Hematopoietic multipotent progenitor cell (in vitro differentiated cells): ENCODE measurements at places on chromosomes 3 and 15.

DNA sequence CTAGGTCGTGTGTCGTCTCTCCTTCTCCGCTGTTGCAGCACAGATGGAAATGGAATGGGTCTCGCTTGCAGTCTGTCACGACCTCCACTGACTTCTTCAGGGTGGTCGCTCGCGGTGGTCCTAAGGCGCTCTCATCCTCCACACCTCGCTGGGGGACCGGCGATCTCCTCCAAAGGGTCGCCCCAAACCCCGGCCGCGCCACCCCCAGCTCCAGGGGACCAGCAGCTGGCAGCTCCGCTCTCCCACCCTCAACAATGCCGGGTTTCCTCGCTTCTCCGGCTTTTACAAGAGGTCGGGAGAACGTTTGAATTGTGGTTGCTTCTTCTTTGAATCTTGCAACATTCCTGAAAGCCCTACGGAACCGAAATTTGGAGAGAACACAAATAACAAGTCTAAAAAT, 25.9 kb downstream of the SERP1 start:
- DNase-seq: no peak

DNA sequence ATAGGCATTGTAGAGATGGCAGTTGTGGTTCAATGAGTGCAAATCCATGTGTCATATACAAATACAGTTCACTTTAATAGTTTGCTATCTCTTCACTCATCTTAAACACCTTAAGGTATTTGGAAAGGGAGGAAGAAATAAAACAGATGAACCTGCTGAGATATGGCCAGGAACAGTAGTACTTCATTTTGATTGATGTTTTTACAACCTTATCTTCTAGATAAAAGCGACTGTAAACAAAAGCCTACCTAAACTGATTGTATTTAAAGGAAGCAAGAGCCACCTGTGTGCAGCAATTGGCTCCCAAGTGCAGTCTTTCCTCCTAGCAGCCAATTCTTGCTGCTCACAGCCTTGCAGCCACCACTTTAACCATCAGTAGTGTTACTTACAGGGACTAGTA, 217.7 kb downstream of the CDIN1 start:
- no peak for DNase-seq

DNA sequence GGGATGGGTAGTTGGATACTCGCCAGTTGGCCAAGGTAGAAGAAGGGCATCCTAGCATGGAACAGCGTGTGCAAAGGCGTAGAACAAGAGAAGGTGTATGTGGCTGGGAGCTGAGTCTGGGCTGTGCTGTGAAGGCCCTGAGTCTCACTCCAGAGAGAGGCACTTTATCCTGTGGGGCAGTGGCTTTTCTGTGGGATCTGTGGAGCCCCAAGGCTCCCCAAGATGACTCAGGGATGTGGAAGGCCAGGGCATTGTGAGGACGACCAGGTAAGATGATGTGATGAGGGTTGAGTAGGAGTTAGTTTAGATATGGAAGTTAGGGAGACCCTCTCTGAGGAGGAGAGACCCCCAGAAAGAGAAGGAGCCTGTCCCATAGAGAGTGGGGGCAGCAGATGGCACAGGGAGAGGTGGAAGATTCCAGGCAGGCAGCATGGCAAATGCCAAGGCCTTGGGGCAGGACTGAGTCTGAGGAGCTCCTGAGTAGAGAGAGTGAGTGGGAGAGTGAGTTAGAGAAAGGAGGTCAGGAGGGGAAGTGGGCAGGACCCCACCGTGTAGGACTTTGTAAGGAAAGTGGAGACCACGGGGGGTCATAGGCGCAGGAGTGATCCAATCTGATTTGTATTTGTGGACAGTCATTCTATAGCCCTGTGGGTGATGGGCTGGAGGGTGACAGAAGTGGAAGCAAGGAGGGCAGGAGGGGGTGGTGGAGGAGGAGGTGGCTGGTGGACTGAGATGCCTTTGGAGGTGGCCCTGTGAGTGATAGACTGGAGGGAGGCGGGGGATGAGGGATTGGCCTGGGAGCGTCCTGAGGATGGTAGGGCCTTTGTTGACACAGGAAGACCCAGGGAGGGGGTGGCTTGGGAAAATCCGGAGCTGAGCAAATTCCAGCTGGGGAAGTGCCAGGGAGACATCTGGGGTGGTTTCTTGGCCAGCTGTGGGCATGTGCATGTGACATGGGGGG, 50.3 kb downstream of the FBLN2 start:
- DNase-seq: no peak

DNA sequence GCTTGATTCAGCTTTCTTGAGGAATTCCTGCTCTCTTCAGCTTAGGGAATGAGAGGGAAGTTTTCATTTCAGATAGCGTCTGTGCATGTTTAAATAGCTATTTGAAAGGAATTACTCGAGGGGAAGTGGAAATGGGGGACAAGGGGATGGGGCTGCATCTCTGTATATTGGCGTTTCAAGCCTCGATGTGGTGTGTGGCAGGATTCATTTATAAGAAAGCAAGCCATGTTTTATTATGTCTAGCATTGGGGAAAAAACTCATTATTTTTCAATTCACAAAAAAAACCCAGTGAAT, 1.0 kb downstream of the ATP2C1 start:
- no peak for DNase-seq

DNA sequence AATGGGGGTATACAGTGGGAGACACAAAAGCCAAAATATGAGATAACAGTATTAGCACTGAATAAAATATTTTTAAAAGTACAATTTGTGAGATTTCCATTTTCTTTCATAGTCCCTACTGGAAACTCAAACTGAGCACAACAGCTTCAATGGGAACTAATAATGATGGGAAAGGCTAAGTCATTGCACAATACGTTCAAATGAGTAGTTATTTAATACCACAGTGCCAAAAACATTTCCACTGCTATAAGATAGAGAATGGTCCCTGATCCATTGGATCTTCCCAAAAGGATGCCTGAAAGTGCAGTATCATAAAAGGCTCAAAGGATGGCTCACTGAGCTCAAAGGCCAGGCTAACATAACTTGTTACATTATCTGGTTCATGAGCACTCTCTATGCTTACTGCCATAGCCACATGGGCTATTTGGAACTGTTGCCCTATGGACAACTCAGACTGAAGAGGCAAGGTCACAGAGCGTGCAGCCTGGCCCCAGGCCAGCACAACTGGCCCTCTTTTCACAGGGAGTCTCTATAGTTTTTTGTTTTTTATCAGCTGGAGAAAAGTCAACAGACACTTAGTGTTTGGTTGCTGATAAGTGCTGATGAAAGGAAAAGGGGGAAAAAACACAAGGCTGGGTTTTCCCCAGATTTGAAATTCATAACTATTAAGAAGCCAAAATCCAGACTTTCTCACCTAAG, 54.1 kb upstream of the PPIB start:
- peak; percentile 9 for DNase-seq

DNA sequence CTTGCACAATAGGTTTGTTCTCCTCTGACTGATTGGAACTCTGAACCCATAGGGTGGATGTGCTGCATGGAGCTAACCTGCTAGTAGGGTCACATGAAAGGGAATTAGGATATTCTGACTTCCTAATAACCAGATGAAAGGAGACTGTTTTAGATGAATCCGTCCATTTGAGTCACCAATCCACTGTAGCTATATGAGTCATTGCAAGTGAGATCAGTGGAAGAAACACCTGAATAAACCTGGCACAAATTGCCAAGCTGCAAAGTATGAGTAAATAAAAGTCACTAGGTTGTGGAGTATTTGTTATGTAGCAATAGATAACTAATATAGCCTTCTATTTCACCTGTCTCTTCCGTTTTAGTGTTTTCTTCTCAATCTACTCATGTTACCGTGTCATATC, 584.4 kb downstream of the PDCD6IP start:
- no peak for DNase-seq

DNA sequence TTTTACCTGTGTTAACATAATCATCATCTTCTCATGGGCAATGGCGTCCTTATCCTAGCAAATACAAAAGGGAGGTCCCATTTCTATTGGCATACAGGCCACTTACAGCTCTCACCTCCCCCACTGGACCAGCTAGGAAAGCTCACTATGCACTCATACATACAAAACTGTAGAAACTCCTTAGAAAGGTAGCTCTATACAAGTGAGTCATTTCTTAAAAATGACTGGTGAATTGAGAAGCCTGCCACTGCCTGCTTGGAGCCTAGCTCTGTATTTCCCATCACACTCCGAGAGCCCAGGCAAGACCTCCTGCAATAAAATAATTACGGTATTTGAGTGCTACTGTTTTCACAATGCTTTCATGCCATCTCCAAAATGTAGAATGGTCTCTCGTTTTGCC, 321.8 kb downstream of the ULK4 start:
- DNase-seq: no peak

DNA sequence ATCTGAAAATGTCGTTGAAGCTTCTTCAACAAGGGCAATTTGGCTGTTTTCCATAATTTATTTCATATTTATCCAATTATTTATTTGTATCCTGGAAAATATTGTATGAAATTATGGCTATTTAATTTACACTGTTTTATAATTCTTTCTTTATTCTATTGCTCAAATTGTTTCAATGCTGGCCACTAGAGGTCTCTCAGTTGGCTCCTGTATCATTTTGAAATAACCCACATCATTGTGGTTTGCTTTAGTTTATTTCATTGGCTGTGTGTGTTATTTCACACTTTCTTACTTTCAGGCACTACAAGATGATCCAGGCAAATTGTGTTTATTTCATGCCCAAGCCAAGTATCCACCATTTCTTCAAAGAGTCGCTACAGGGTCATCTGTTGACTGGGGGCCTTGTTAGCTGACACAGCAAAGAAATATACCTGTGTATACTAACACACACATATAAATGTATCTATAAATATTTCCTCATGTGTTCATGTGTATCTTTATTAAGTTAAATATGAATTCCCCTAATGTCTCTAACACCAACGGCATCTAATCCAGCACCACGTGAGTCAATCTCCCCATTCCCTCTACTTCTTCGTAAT, 86.2 kb downstream of the NPAP1 start:
- DNase-seq: peak; percentile 36

DNA sequence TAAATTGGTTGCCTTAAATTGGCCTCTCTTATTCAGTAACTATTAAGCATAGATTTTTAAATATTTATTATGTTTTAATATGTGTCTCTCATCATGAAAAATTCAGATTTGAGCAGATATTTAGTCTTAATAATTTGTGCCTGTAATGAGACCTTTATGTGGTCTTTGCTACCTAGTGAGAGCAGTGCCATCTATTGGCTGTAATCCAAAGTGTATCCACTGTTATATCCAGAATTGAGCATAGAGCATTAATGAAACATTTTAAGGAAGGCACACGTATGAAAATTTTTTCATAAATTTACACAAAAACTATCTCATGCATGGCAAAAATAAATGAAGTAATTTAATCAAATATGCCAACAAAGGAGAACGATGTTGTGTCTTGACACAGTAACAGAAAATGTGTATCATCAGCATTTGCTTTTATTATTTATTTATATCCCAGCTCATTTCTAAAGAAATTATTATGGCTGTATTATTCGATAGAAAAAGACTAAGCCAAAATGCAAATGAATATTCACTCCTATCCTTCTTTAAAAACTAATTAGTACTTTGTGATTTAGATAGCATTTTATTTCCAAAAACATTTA, 203.5 kb downstream of the RSRC1 start:
- no peak for DNase-seq

GRCh38 chr15:78335985-78336384, 4.2 kb upstream of the CRABP1 start:
- DNase-seq: no peak

- no peak for DNase-seq
These were observed 75.7 kb upstream of the BNIP2 start for GRCh38 chr15:59764775-59765174.

GRCh38 chr3:187183210-187183862, 13.9 kb upstream of the RTP1 start:
- no peak for DNase-seq

- DNase-seq: no peak
These were observed 53.6 kb downstream of the PAK2 start for GRCh38 chr3:196793246-196793645.

DNA sequence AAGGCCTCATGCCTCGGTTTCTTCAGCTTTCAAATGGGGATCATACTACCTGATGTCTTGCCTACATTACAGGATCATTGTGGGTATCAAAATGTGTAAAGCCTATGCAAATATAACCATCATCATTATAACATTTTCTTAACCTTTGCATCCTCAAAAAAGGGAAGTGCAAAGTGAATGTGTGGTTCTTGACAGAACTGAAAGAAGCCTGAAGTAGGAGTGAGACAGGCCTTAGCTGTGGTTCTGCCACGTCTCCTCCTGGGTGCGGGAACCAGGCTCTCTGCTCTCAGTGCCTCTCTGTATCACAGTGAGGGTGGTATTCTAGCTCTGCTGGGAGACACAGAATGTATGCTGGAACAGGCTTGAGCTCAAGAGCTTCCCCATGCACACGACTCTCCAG, 316.9 kb upstream of the ICE2 start:
- DNase-seq: no peak

DNA sequence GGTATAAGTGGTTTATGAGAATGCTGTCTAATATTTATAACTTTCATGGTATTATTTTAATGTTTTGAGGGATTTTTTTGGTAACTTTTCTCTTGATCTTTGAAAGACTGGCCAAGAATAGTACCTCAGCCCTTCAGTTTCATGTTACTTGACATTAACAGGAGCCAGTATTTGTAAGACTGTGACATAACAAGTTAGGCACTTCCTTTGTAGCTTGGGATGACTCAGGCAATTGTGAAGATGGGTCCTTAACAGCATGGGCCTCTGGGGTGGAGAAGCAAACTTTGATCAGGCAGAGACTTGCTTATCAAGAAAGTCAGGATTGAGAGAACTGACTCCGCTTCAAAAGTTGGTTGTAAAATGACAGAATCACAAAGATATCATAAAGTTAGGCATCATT, 9.5 kb downstream of the LRRC49 start:
- DNase-seq: no peak

DNA sequence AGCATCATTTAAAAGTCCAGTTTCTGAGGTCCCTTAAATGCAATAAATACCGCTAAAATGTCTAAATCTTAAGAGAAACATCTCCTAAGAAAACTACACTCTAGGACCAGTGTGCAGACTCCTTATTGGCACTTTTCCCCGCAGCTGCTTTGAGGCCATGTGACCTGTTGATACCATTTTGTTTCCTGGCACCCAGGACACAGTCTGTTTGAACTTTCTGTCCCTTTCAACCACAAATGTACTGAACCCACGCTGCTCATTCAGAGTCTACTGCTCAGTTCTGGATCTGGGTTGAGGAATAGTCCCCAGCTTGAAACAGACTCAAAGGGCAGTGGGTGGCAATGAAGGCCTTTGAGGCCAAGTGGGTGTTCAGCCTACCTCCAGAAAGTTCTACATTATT, 17.1 kb downstream of the LDHAL6B start:
- no peak for DNase-seq

DNA sequence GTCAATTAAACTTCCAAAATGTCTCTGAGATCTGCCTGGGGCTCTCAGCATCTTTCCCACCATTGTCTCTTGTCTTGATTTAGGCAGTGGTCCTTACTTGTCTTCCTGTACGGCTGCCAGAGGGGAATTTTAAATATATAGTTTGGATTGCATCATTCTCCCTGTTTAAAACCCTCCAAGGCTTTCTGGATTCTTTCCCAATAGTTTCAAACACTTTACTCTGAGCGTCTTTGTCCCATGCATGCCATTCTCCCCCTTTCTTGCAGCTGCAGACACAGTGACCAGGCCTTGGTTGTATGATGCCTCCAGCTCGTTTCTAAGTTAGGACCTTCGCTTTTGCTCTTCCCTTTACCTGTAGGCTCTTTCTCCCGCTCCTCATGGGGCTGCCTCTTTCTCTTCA, 323.3 kb upstream of the CTNNB1 start:
- no peak for DNase-seq

GRCh38 chr3:30681649-30682211, 75.3 kb downstream of the TGFBR2 start:
- DNase-seq: no peak
